Activated gamma-delta T cell treated with anti-CD3 and anti-CD28 coated beads, Interleukin-2, amount 50 U/mL, for 16 hours (primary cell): ENCODE measurements at places on chromosomes 5 and 9.

- no peak for DNase-seq
These were observed 1.2 kb downstream of the DIPK1B start for GRCh38 chr9:136713550-136713949.

DNA sequence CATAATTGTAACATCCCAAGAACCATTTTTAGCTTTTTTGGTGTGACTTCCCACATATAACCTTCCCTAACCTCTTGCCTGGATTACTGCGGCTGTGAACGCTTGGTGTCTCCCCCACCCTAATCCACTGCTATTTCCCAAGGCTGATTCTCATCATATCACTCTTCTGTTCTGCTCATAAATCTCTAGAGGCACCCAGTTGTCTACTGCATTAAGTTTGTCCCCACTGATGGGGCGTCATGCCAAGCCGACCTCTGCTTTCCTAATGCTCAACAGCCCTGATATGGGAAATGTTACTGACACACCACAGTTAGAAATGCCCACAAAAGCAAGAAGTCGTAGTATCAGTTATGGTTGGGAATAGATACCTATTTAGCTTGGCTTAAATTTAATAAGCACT is 24.4 kb downstream of the NPR3 start:
- DNase-seq: no peak

- no peak for DNase-seq
These were observed 29.6 kb upstream of the TAF1L start for GRCh38 chr9:32665101-32665500.

- no peak for DNase-seq
These were observed 16.9 kb downstream of the LMX1B start for GRCh38 chr9:126630458-126631237.

GRCh38 chr9:121362813-121363621 is 7.0 kb downstream of the STOM start:
- DNase-seq: no peak

DNA sequence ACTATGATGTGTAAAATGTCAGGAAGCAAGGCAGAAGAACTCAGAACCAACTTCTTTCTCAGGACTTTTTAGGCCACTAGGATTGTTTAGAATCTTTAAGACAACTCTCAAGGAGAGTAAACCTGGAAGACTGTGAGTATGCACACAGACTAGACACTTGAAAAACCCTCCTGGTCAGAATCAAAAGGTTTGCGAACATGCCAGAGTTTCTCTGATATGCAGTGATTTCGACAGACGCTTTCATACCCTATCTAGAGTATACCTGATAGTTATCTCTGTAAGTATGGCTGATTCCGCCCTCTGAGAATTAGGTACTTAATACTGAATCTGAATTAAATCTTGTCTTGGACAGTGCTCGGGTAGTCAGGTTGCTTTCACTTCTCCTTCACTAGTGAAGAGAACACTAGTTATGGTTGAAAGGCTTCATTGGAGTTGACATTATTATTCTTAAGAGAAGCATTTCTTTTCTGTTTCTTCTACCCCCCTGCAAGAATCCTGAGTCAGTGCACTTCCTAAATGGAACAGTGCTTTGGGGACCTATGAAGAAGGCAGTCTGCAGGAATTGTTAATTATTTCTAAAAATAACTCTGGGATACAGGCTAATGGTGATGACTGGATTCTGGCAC is 158.1 kb downstream of the HACD4 start:
- no peak for DNase-seq

- DNase-seq: no peak
These were observed 13.0 kb upstream of the RAD23B start for GRCh38 chr9:107270082-107270481.

DNA sequence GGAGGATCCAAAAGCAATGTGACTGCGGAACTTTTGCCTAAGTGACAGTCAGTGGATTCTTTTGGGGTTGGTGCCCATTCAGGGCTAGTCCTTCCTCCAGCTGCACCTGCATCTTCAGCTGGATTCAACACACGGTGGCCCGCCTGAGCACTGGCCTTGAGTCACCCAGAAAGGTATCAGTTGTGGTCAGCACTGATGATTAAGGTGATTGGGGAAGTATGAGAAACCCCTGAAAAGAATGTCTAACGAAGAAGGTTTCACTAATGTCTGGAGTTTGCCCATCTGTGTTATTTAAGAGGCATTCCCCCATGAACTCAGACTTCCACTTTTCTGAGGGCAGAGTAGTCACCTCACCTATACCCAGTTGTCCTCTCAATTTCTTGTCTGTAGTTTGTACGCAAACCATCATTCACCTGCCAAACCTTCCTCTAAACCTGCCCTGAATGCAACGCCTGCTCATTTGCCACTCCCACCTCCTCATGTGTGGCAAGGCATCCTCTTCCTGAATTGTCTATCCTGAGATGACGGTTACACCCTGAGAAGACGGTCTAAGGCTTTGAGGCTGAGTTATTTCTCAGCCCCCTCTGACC is 27.2 kb downstream of the CSF2 start:
- no peak for DNase-seq

DNA sequence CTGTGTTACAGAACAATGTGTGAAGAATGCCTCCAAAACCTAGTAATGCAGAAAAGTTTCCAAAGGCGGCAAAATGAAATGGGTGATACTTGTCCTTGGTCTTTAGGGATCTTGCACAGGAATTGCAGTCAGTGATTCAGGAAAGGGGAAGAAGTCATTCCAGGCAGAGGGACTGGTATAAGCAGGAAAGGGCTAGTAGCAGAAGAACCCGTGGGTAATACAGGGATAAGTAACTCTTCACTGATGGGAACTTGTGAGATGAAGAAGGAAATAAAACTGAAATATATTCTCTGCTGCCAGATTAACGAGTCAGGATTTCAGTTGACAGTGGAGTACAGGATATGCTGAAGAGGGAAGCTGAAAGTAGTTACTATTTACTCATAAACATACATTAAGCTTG is 1.2 kb downstream of the SRFBP1 start:
- no peak for DNase-seq

DNA sequence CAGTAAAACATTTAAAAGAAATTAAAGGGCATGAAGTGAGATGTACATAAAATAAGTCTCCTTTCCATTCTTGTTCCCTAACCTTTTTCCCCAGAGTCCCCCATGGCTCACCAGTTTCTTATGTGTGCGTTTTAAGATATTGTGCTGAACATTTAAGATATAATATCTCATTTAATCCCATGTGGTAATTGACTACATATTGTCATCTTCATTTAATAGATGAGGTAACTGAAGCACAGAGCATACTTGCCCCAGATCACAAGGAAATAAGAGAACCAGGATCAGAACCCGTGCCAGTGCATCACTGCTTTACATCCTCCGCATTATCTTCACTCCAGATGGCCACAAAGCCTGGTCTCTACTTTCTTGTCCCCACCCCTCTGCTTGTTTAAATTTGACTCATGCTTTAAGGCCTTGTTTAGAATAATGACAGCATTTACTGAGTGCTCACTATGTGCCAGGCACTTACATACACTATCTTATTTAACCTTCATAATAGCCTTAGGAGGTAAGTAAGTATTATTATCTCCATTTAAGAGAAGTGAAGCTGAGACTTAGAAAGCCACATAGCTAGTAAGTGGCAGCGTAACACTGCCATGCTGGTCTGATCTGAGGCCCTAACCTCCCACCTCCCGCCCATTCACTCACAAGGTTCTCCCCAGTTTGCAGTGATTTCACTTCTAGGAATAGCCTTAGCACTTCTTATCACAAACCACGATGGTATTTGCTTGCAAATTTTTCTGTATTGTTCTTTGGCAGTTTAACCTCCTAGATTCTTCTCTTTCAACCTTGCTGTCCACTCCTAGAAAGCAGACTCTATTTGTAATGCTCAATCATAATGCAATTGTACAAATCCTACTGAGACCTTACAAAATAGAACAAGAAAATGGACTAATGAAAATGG is 78.4 kb upstream of the IL6ST start:
- DNase-seq: no peak

DNA sequence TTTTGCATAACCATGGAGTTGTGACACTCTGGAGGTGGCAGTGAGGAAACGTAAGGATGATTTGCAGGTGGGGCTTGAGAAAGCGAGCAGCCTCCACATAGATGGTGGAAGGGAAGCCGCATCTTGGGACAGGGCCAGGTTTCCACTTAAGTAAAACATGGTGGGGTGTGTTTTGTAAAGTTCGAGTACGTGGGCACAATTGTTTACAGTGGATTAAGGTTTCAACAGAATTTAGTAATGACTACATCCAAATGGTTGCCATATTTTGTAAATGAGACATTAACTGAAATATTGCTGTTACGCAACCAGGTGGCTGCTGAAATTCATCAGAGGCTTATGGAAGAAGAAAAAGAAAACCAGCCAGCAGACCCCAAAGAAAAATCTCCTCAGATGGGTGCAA is 85.4 kb upstream of the IL7R start:
- no peak for DNase-seq

DNA sequence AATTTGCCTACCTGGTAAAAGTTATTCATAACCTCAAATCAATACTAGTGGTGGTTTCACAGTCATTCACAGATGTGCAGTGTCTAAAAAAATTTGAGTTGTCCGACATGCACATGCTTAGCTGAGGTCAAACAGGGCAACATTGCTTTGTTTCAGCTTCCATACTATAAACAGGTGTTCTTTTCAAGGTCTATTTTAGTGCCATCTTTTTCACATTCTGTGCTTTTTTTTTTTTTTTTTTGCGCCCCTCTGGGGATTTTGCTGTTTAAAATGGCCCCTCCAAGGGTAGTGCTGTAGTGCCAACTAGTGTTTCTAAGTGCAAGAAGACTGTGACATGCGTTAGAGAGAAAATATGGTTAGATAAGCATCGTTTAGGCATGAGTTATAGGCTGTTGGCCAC is 14.5 kb downstream of the PHAX start:
- DNase-seq: no peak

DNA sequence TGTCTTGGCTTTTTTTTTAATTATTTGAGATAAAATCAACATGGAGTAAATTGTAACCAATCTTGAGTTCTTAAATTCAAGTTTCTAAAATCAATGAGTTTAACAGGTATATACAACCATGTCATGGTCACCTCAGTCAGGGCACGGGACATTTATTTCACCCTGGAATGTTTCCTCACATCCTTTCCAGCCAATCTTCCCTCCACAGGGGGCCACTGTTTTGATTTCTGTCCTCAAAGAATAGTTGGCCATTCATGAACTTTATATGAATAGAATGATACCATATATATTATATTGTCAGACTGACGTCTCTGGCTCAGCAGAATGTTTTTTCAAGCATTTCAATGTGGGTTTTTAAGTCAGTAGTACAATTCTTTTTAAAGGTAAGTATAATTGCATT is 806 bp downstream of the ZNF474 start:
- DNase-seq: no peak

GRCh38 chr5:177529247-177530203 is 12.8 kb upstream of the DDX41 start:
- no peak for DNase-seq

- DNase-seq: no peak
These were observed 406.0 kb upstream of the PIK3R1 start for GRCh38 chr5:67809589-67809988.

- DNase-seq: no peak
These were observed 93.1 kb upstream of the IFNK start for GRCh38 chr9:27430750-27431535.

DNA sequence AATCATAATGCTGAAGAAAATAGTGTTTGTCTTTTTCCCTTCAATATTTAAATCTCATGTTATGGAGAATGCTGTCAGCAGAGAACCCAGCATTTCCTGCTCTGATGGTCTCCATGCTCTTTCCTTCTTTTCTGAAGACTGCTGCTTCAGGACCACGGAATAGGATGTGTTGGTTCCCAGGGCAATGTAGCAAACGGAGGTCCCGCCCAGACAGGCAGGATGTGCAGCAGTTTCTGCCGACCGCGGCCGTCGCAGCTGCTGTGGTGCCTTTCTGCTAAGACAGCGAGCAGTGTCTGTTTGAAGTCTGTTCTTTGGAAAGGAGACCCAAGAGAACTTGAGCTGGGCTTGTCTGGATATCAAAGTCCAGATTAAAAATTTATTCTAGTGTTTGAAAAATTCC is 654.3 kb downstream of the CCDC171 start:
- DNase-seq: no peak

DNA sequence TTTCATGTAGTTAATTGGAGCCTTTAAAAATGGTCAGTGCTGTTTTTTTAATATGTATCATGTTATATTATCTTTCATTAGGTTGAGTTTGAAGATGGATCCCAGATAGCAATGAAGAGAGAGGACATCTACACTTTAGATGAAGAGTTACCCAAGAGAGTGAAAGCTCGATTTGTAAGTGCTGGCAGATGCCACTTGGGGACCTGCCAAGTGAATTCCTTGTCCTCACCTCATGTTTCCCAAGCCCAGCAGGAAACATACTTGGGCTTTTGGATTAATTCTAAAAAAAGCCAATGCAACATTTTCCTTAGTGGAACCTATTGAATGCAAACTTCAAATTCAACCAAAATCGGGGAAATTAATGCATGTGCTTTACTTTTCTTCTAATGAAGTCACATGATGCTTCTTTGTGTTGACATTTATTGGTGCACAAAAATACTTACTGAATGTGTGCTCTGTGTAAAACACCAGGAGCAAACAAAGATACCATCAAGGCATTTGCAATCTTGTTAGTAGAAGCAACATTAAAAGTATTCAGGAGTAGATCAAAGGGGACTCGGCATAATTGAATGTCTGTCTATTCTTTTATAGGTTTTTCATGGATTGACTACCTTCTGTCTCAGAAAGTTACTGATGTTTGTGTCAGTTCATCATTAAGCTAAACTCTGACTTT is 412.1 kb downstream of the KDM4C start:
- no peak for DNase-seq

DNA sequence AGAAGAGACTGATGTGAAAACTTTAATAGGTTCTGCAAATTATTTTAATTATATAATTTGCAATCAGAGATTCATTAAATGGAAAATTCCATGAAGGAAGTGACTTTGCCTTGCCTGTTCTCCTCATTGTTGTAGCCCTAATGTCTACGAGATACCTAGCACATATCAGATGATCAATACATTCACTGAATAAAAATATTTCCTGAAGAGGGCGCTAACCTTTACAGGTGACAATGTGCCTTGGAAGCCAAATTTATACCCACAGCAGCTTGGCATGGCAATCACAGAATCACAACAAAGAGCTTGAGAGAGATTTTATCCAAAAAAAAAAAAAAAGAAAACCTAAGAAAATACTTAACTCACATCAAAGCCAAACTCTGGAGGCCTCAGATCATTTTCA is 17.4 kb downstream of the HAUS6 start:
- DNase-seq: no peak

- no peak for DNase-seq
These were observed 1.3 kb downstream of the NR4A3 start for GRCh38 chr9:99822806-99823591.

DNA sequence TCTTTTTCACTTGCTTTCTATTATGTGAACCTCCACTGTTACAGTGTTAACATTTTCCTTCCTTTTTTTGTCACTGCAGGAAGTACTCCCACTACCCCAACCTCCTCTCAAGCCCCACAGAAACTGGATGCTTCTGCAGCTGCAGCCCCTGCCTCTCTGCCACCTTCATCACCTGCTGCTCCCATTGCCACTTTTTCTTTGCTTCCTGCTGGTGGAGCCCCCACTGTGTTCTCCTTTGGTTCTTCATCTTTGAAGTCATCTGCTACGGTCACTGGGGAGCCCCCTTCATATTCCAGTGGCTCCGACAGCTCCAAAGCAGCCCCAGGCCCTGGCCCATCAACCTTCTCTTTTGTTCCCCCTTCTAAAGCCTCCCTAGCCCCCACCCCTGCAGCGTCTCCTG is 18.8 kb downstream of the NUP214 start:
- no peak for DNase-seq
